ENCODE measurements at places on chromosomes 13 and 19.

DNA sequence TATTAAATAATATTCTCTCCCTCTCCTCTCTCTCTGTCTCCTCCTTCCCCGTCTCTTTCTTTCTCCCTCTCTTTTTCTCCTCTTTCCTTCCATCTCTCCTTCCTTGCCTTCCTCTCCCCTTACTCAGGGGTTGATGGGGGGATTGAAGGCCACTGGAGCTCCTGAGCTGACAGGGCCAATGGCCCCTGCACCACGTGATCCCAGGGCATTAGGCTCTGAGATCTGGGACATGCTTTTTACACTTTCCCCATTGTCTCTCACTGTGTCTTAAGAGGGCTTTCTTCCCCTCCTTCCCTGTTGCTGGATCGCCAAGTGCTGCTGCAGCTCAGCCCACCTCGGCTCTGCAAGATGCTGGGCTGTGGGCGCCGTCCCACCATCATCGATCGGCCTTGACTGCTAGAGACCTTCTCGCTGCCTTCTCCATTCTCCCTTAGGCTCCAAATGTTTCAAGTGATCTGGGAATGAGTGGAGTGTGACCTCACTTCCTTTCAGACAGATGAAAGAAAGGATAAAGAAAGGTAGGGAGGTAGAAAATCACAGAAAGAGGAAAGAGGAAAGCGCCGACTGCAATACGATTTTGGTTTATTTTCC, 42.2 kb downstream of the COL4A1 start:
- DNase-seq, result no peak

- no peak for DNase-seq
These were observed 219.9 kb upstream of the IRS2 start for GRCh38 chr13:110006304-110006703.

GRCh38 chr13:107277911-107278310, 710.0 kb upstream of the ARGLU1 start:
- DNase-seq, result no peak

GRCh38 chr19:46730187-46730586, 13.3 kb upstream of the PRKD2 start:
- no peak for DNase-seq

DNA sequence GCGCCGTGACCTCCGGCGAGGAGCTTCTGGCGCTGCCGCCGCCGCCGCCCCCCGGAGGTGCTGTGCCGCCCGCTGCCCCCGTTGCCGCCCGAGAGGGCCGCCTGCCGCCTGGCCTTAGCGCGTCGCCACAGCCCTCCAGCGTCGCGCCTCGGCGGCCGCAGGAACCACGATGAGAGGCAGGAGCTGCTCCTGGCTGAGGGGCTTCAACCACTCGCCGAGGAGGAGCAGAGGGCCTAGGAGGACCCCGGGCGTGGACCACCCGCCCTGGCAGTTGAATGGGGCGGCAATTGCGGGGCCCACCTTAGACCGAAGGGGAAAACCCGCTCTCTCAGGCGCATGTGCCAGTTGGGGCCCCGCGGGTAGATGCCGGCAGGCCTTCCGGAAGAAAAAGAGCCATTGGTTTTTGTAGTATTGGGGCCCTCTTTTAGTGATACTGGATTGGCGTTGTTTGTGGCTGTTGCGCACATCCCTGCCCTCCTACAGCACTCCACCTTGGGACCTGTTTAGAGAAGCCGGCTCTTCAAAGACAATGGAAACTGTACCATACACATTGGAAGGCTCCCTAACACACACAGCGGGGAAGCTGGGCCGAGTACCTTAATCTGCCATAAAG, 4.8 kb downstream of the PDX1 start:
- DNase-seq, result no peak

DNA sequence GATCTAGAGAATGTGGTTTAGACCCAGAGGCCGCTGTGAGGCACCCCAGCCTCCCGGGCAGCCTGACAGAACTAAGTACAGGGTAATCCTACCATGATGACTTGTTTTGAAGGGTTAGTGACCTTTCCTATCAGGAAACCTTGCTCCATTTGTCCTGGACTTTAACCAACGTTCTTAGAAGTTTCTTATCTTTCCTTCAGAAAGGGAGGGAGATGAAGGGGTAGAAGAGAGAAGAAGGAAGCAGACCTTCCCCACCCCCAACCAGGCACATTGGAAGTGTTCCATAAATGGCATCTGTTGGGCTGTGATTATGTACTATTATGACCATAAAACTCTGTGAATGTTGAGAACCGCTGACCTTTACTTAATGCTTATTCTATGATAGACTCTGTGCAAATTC, 184.2 kb downstream of the OXGR1 start:
- no peak for DNase-seq

- no peak for DNase-seq
These were observed 17.8 kb downstream of the HCN2 start for GRCh38 chr19:607301-608154.

GRCh38 chr13:62035981-62036380, 620.3 kb upstream of the PCDH20 start:
- no peak for DNase-seq

- DNase-seq, result no peak
These were observed 15.5 kb downstream of the BTBD2 start for GRCh38 chr19:1999856-2000515.

DNA sequence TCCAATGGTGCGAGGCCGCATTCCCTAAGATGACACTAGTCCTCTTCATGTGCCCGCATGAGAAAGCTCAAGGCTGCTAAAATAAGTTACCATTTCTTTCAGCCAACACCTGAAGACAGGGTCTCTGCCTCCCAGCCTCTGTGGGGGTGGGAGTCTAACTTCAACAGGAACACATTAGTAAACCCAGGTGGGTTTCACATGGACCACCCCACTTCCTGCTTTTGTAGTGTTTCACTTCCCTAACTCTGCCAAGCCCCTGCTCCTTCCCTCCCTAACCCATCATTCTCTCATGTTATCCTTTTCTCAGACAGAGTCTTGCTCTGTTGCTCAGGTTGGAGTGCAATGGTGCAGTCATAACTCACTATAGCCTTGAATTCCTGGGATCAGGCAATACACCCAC, 783.6 kb downstream of the UQCRFS1 start:
- no peak for DNase-seq

All from DMS 273 treated with DMSO at 0.1 percent for 48 hours (cell line).